Naive B cell (primary cell): ENCODE measurements at places on chromosomes 6 and 20. TPM values are rescaled to one million over a fixed set of nuclear protein-coding genes. Genes with fewer than 3 reads are reported as not detected.

Gene PLG
- not detected for polyA plus RNA-seq

Gene CBLN4
- polyA plus RNA-seq, result not detected

Gene OPN5
- not detected for polyA plus RNA-seq

Gene GGTLC1
- not detected for polyA plus RNA-seq

Gene TDRD6
- polyA plus RNA-seq, result not detected

Gene PACSIN1
- polyA plus RNA-seq, result not detected

Gene RIPOR3
- 2.1 TPM for polyA plus RNA-seq

Gene KIF25
- polyA plus RNA-seq, result not detected

Gene CDK19
- polyA plus RNA-seq, result 4.2 TPM

Gene RNF39
- polyA plus RNA-seq, result not detected

Gene RSPH3
- polyA plus RNA-seq, result 2.5 TPM

Gene CRIP3
- 6.5 TPM for polyA plus RNA-seq

Gene SIRPD
- not detected for polyA plus RNA-seq

Gene OR12D3
- polyA plus RNA-seq, result not detected

Gene AGPAT1
- 12.3 TPM for polyA plus RNA-seq

Gene MUCL3
- polyA plus RNA-seq, result not detected

Gene TSPO2
- polyA plus RNA-seq, result not detected

Gene AIF1
- 2.3 TPM for polyA plus RNA-seq

Gene BEND6
- polyA plus RNA-seq, result not detected

Gene ZNF341
- 3.4 TPM for polyA plus RNA-seq

Gene VIP
- not detected for polyA plus RNA-seq

Gene PNLDC1
- not detected for polyA plus RNA-seq

Gene NRM
- polyA plus RNA-seq, result 39.1 TPM

Gene SLC17A9
- 6.2 TPM for polyA plus RNA-seq

Gene RSPO4
- polyA plus RNA-seq, result not detected

Gene ZNF311
- not detected for polyA plus RNA-seq

Gene STX11
- polyA plus RNA-seq, result 2.8 TPM

Gene NTSR1
- polyA plus RNA-seq, result not detected

Gene RBM24
- not detected for polyA plus RNA-seq

Gene IL17A
- not detected for polyA plus RNA-seq

Gene ZBTB2
- 12.9 TPM for polyA plus RNA-seq

Gene SDCBP2
- not detected for polyA plus RNA-seq

Gene FOXQ1
- not detected for polyA plus RNA-seq

Gene FAM162B
- not detected for polyA plus RNA-seq

Gene FLOT1
- 43.8 TPM for polyA plus RNA-seq

Gene OR2B6
- not detected for polyA plus RNA-seq

Gene KCNK5
- not detected for polyA plus RNA-seq

Gene OOEP
- polyA plus RNA-seq, result not detected

Gene ESR1
- polyA plus RNA-seq, result 0.12 TPM

Gene TSBP1
- not detected for polyA plus RNA-seq

Gene DNAJC5
- 4.0 TPM for polyA plus RNA-seq

Gene LPIN3
- polyA plus RNA-seq, result not detected

Gene NOTCH4
- 5.1 TPM for polyA plus RNA-seq
